Urothelium cell line (cell line): ENCODE measurements at places on chromosomes 5 and 9.

- no peak for DNase-seq
These were observed 244.6 kb downstream of the RAB3C start for GRCh38 chr5:58827463-58827862.

DNA sequence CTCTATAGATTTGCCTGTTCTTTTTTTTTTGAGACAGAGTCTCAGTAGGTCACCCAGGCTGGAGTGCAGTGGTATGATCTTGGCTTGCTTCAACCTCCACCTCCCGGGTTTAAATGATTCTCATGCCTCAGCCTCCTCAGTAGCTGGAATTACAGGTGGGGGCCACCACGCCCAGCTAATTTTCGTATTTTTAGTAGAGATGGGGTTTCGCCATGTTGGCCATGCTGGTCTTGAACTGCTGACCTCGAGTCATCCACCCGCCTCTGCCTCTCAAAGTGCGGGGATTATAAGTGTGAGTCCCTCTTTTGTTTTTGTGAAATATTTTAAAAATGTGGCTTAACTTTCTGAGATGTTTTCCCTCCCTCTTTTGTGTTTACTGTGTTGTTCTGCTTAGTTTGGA is 29.2 kb downstream of the HSPA4 start:
- no peak for DNase-seq

DNA sequence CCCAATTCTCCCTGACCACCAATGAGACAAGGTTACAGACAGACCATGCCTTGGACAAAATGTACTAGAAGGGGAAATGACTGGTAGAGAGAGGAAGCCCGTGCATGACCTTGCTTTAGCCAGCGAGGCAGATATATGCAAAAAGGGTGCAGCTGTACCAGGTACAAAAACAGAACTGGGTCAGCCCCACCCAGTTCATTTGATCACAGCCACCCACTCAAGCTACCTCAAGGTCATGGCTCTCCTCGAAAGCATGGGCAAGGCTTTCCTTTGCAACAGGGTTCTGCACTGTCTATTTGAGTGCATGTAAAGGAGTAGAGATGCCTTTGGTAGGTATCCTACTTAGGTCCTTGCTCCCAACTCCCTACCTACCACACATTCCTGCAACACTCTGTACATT is 33.3 kb downstream of the TLE1 start:
- no peak for DNase-seq

DNA sequence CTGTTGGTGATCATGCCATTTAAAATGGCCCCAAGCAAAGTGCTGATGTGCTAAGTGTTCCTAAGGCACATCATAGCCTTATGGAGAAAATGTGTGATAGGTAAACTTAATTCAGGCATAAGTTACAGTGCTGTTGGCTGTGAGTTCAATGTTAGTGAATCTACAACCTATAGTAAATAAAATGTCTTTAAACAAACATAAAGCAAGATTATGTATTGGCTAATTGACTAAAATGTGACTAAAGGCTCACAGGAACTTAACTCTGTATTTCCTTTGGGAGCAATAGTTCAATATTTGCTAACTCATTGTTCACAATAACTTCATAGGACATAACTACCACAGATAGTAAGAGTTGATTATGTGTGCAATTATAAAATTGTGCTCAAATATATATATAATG is 49.4 kb upstream of the LRRC19 start:
- no peak for DNase-seq

- DNase-seq, result no peak
These were observed 5.2 kb upstream of the GCNT4 start for GRCh38 chr5:75057561-75057960.

- no peak for DNase-seq
These were observed 14.2 kb downstream of the CACNA1B start for GRCh38 chr9:137891588-137892423.

DNA sequence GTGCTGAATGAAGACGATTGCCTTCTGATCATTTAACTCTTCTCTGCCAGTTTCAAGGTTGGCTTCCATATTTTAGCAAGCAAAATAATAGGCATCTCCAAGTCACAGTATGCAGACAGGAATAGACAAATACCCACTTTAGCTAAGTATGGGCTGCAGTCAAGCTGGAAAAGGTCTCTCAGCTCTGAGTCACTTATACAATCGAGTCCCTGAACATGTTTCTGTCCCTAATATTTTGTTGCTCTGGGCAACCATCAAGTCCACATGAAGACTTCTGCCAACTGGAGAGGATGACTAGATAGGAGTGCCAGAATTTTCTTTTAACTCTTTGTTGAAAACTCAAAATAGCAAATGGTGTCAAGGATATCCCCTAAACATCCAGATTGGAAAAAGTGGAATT is 575.3 kb downstream of the RAB3C start:
- DNase-seq, result no peak

DNA sequence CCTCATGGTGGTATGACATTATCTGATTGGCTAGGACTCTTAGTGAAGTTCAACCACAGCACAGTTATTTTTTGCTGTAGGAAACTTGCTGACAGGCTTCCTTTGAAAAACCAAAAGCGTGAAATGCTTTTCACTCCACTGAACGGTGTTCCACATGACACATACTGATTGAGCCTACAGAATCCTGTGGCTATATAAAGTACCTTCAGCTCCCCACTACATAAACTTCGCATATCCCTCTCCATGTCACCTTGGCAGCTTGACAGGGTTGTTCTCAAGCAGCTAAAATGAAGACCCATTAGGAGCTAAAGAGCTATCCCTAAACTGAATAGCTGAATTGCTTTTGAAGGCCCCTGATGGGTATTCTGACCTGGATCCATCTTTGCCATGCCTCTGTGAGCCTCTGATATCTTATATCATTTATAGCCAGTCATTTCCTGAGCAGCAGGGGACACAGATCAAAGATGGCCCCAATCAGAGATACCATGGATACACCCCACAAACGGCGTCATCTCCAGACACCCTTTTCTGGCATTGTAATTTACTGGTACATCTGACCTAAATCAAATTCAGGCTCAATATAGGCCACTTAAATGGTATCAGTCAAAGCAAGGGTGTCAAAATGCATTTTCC is 91.5 kb downstream of the APBA1 start:
- DNase-seq, result no peak

GRCh38 chr9:94911211-94911610 is 184.7 kb downstream of the AOPEP start:
- DNase-seq, result no peak

DNA sequence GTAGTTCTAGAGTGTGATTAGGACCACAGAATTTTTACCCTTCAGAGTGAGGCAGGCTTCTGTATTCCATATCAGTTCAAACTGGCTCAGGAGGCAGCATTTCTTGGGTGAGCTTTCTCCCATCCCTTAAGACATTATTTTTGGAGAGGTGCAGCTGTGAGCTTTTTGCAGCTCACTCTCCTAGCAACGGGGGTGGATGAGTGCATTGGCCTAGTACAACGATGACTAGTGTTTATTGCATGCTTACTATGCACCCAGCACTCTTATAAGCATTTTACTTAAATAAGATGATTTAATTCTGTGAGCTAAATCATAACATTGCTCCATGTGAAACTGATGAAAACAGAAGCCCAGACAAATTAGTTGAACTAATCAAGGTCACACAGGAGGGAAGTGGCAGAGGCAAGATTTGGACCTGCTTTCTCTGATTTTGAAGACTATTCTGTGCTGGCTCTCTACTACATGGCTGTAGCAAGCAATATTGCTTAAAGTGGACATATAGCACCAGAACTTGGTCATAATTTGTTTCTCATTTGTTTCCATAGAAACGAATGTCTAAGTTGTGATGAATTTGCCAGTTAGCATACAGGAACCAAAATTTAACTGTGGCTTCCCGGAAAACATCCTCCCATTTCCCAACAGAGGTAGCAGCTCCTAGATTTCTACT is 372.1 kb upstream of the RIOK2 start:
- DNase-seq, result no peak

GRCh38 chr5:124806373-124807077 is 60.1 kb upstream of the ZNF608 start:
- DNase-seq, result peak; percentile 82

DNA sequence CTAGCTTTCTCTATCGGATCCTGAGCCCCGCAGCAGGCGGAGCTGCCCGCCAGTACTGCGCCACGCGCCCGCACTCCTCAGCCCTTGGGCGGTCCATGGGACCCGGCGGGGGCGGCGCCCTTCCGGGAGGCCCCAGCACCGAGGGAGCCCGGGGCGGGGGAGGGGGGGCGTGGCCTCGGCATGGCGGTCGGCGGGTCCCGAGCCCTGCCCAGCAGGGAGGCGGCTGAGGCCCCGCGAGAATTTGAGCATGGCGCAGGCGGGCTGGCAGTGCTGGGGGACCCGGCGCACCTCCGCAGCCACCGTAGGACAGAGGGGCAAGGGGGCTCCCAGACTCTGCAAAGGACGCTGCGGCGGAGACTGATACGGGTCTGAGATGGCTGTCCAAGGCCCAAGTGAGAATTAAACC is 6.8 kb downstream of the ZDHHC11B start:
- peak; percentile 78 for DNase-seq

DNA sequence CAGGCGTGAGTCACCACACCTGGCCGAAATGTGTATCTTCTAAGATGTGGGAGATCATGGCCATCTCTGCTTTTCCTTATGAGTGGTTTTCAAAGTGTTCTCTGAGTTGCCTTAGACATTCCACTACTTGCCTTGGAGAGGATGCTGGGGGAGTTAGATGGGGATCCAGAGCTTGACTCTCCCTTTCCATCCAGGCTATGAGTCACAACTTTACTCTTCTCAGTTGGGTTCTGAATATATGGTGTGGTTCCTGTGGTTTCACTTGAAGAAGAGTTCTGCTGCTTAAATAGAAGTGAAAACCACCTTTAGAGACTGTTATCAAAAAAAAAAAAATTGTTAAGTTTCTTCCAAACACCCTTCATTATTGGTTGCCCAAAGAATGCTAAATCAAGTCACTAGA is 217.6 kb downstream of the ZNF608 start:
- DNase-seq, result peak; percentile 77

DNA sequence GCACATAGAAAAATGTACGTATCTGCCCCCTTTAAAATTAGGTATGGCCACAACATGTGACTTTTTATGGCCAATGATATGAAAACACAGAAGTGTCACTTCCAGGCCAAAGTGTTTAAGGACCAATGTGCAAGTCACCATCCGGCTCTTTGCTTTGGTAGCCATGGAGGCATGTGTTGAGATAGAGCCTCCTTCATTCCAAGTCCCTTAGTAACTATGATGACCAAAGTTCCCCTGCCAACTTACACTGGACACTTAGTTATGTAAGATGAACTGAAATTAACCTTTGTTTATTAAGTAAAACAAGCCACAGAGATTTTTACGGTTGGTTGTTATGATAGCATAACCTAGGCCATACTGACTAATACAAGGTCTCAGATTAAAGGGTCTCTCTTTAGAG is 51.0 kb downstream of the FBN2 start:
- DNase-seq, result no peak

- no peak for DNase-seq
These were observed 152.9 kb upstream of the ANKRD55 start for GRCh38 chr5:56386046-56386445.

- peak; percentile 10 for DNase-seq
These were observed 112.5 kb downstream of the FAM174A start for GRCh38 chr5:100647461-100648230.

DNA sequence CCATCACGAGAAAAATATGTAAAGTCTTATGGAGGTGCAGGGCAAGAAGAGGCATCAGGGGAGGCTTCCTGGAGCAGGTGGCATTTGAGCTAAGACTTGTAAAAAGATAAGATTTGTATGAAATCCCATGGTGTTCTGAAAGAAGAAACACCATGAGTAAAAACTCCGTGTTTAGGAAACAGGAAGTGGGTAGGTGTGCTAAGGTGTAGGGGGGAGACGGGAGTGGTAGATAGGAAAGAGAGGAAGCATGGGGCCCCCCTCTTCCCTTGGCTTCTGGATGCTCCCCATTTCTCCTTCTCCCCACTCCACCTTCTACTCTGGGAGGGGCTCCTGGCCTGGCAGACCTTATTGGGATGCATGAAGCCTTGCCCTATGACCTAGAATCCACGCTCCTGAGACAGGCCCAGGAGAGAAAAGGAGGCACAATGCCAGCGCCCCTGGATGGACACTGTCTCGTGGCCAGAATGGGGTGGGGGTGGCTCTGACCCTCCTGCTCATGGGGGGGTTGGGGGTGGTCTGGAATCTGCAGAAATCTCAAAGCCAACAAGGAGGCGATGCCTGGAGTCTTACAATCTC is 103.6 kb downstream of the GTF3C4 start:
- DNase-seq, result no peak

DNA sequence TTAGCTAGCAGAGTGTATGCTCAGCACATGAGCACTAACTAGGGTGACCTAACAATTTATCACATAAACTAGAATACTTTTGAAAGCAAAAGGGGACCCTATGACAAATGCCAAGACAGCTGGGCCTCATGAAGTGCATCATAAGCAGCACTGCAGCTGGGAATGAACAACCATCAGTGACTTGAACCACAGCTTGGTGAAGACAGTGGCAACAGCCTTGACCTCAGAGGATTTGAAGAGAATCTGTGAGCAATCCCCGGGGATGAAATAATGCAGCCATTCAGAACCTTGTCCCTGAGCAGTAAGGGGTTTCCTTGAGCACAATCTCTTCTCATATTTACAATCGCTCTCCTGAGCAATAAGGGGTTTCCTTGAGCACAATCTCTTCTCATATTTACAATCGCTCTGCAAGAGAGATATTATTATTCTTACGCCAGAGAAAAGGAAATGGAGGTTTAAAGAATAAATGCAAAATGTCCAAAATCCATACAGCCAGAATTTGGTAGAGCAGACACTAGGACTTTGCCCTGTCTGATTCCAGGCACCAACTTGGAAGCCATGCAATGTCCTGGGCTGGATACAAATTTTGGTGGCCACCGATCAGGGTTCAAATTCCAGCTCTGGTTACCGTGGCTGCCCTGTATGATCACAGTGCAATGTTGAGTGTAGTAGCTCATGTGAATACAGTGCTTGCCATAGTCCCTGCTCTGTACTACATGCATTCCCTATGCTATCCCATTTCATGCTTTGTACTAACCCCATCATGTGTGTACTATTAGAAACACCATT is 846 bp upstream of the NSG2 start:
- DNase-seq, result no peak

DNA sequence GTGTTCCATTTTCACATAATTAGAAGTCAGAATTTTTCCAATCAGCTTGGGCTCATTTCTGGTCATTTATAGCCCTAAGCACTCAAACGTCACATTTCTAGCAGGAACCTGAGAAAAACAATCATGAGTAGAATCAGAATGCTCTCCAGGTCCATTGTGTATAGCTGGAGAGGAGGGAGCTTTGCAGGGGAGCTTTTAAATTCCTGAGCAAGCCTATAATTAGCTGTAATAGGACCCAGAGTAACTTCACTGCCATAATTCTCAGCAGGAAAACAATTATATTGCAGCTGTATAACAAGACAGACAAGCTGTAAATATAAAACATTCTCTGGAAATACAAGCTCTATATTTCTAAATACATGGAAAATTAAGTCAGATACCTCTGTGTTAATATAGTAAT is 637.6 kb upstream of the SGCD start:
- no peak for DNase-seq

- DNase-seq, result no peak
These were observed 279.0 kb downstream of the AUH start for GRCh38 chr9:91082731-91083130.

- no peak for DNase-seq
These were observed 28.5 kb downstream of the KCNMB1 start for GRCh38 chr5:170360709-170361108.

GRCh38 chr9:77725820-77726219 is 77.7 kb upstream of the GNA14 start:
- DNase-seq, result no peak
